ENCODE measurements at places on chromosomes 3 and 15.

- DNase-seq, result no peak
Measured at GRCh38 chr3:148694116-148694515, 3.6 kb upstream of the AGTR1 start.

GRCh38 chr15:100651253-100651652 lies 48.9 kb downstream of the ASB7 start:
- DNase-seq, result no peak

DNA sequence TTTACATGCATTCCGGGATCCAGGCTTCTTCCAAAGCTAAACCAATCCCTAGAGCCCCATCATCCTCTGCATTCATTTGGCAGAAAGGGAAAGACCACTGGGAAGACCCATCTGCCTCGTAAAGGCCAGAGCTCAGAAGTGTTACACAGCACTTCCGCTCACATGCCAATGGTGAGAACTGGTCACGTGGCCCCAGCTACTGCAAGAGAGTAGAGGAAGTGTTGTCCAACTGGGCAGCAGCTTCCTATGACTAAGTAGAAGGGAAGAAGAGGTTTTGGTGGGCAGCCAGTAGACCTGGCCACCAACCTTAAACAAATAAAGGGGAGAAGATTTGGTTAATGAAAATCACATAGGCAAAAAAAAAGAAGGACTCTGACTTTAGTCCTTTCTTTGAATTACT lies 74.4 kb upstream of the PPP2R3A start:
- DNase-seq, result no peak

DNA sequence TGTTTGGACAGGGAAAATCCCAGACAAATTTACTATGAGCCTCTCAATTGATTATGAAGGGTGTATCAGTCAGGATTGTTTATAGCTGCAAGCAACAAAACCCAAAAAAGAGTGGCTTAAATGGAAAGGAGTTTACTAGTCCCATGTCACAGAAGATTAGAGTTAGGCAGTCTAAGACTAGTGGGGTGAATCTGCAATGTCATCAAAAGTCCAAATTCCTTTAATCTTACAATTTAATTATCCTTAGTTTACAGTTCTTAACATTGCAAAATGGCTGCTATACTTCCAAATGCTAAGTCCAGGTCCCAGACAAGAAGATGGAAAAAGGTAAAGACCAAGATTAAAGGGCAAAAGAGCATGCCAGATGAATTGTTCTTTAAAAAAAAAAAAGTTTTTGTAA lies 143.6 kb downstream of the CD47 start:
- DNase-seq, result no peak

- DNase-seq, result no peak
Measured at GRCh38 chr3:45950131-45950530, 6.9 kb downstream of the CXCR6 start.

DNA sequence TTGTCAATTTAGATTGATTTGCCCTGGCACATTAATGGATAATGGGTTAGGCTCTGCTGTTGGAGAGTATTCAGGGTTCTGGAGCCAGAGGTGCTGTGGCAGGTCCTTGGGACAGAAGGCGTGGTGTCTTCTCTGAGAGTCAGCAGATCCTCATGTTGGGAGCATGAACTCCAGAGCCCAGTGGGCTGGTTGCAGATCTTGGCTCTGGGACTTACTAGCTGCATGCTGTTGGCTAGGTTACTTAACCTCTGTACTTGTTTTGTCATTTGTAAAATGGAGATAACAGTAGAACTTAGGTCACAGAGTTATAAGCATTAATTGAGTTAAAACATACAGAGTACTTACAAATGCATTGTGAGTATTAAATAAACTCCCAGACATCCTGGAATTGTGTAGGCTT lies 77.6 kb downstream of the CCK start:
- DNase-seq, result no peak

DNA sequence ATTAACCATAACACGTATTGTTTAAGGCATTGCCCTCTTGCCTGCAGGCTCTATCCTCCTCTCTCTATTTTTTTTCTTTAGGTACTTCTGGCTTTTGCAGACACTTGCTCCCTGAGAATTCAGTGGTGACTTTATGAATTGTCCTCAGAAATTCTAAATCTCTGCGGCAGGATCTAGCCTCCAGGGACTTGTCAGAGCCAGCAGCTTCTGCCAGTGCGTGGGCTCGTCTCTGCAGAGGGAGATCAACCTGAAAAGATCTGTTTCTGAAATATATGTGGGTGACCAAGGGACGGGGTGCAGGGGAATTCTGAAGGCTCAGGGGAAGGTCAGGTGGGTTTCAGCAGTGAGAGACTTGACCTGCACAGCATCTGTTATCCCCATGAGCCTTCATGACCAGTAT lies 326.1 kb upstream of the LRRFIP2 start:
- no peak for DNase-seq

DNA sequence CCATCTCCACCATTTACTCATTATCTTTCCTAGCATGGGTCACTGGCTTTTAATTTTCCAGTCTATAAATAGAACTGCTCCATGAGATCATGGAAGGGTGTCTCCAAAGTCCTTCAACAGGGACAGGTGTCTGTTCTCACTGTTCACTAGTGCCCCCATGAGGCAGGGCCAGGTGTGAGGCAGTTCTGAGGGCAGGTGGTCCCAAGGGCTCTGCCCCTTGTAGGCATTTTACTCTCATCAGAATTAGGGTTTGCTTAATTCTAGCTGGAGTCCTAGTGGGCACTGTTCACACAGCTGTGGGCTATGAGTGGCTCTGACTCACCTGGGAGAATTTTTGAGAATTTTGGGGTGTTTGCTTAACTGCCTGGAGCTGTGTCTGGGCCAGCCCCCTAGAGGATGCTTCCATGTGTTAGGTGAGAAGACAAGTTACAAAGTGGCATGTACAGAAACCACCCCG lies 248.0 kb upstream of the LYSMD4 start:
- no peak for DNase-seq

- DNase-seq, result no peak
Measured at GRCh38 chr3:7293286-7293685, 432.4 kb downstream of the GRM7 start.

GRCh38 chr15:39253552-39253951 lies 327.3 kb upstream of the THBS1 start:
- no peak for DNase-seq

DNA sequence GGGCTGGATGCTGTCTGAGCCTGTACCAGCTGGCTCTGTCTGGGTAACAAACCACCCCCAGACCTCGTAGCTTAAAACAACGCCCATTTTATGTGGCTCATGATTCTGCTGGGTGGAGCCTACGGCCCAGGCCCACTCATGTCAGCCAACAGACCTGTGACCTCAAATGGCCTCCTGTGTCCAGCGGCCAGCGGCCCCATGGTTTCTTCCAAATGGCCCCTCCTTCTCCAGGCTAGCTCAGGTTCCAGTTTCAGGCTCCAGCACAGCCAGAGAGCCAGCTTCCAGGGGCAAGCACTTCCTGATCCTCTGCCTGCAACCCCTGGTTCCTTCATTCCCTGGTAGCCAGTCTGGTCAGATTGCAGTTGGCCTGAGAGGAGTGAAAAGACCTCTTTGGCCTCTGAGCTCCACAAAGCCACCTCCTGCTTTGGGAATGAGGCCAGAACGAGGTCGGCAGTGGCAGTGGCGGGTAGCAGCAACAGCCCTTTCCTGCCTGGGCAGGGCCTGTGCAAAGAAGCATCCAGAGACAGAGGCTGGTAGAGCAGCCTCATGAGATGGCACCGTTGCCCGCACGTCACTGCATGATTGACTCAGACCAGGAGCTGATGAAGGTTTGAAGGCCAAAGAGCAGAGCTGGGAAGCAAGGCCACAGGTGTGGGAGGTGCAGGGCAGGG lies 21.0 kb upstream of the PLXNA1 start:
- no peak for DNase-seq

DNA sequence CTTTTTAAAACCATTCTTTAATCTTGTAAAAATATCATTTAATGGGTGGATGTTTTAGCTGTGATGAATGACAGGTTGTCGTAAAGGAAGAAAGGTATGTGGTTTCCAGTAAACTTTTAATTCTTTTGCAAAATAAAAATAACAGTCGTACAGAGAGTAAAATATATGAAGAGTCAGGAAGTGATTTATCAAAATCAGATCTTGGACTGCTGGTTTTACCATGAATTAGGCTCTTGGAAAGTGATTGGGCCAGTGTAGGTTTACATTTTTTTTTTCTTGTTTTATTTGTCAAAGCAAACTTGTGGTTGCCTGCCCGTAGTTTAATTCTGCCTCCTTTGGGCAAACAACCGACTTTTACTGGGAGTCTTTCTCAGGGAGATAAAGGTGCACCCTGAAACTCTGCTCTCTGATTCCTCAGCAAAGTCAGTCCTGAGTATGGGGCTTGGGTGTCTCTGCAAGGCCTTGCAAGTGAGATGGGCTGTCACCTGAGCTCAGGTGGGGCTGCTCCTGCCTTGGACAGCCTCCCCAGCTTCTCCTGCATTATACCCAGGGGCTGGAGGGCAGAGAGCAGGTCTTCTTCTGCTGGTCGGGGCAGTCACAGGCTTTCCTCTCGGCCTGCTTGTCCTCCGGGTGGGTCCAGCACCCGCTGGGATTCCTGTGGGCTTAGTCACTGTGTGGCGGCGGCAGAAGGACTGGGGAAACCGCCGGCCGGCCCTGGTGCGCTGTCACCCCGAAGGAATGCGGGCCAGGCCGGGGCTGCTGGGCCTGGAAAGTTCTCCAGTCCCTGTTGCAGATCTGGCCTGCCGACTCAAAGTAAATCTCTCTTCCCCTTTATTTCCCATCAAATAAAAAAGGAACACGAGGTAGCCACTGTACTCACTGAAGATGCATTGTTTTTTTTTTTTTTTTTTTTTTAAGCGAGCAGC lies 79.0 kb downstream of the IGF1R start:
- DNase-seq, result peak; percentile 74

- no peak for DNase-seq
Measured at GRCh38 chr3:51141573-51141972, 243.5 kb upstream of the MANF start.

DNA sequence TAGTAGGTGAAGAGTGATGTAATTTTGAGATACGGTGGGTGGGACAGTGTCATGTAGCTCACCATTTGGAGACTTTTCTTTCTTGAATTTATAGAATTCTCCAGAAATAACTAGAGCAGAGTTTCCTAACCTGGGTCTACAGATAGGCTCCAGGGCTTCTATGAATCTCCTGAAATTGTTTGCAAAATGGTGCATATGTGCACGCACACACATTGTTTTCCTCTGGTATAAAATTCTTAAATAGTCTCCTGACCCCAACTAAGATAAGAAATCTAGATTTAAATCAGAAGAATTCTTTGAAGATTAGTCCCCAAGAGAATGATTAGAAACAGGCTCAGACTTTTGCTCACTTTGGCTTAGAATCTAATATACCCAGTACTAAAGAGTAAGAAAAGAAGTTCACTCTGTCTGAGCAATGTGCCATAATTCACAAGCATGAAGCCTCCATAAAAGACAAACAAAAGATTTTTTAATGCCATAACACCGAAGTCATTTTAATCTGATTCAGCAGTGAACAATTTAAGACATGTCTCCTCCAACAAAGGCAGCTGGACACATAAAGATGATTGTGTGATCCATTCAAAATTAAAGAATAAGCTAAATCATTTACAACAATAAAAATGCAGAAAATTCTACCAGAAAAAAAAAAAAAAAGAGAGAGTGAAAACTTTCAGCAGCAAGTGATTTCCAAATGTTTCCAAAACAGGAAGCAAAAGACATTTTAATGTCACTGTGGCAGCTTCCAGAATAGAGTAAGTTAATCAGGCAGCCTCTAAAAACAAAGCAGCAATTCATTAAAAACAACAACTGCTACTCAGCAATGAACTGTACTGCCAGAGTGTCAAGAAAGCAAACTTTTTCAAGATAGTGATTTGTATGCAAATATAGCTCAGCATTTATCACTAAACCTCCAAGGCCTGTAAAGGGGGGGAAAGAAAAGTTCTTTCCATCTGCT lies 975.5 kb upstream of the CFAP20DC start:
- DNase-seq, result no peak

- no peak for DNase-seq
Measured at GRCh38 chr3:37250435-37250834, 76.1 kb upstream of the LRRFIP2 start.

GRCh38 chr15:81398910-81399551 lies 25.0 kb upstream of the TMC3 start:
- no peak for DNase-seq

DNA sequence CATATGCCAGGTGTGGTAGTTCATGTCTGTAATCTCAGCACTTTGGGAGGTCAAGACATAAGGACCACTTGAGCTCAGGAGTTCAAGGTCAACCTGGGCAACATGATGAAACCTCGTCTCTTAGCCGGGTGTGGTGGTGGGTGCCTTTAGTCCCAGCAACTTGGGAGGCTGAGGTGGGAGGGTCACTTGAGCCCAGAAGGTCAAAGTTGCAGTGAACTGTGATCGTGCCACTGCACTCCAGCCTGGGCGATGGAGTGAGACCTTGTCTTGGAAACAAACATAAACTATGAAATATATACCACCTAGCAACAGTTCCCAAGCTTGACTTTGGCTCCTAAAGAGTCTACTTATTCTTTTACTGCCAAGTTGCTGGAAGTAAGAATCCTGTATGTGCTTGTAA lies 30.9 kb downstream of the UBE3A start:
- no peak for DNase-seq

All from smooth muscle cell of the brain vasculature (primary cell).